ENCODE measurements at places on chromosomes 12 and 14.

DNA sequence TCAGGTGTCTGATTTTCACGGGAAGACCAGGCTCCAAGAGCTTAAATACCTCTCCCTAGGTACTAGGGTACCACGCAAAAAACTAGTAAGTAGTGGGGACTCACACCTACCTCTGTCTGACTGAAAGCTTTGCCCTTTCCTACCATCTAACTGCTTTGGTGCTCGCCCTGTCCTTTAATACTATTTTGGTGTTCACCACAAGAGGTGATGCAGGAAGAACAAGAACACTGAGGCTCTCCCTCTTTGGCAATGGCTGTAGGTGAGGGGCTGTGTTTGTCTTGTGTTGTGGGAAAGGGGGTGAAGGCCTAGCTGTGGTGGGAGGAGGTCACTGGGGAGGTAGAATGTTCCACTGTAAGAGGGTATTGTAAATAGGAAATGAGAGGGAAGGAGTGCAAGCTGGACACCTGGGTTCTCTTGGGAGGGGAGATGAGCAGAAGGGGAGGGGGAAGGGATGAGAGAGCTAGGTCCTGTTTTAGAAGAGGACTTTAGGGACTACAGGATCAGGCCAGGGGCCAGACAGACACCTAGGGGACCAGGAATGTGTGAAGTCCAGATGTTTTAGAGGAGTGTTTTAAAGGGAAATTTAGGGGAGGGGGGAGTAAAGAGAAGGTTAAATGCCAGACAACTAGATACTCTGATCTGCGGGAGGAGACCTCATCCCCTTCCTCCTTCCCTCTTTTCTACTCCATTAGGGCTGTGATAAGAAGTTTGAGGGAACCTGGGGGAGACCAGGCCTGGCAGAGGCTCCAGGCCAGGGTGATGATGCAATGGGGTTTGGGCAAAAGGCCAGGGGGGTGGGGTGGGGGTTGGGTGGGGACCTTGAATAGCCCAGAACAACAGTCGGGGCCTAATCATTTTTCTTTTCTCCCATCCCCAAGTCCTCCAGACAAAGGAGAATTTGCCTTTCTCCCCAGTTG is 2.1 kb downstream of the ITGA5 start:
- DNase-seq: no peak

- DNase-seq: no peak
Observed at GRCh38 chr12:125021096-125021495, 27.7 kb downstream of the BRI3BP start.

GRCh38 chr12:23028158-23028802 is 403.3 kb downstream of the ETNK1 start:
- no peak for DNase-seq

- no peak for DNase-seq
Observed at GRCh38 chr14:36006623-36007022, 169.9 kb downstream of the PTCSC3 start.

DNA sequence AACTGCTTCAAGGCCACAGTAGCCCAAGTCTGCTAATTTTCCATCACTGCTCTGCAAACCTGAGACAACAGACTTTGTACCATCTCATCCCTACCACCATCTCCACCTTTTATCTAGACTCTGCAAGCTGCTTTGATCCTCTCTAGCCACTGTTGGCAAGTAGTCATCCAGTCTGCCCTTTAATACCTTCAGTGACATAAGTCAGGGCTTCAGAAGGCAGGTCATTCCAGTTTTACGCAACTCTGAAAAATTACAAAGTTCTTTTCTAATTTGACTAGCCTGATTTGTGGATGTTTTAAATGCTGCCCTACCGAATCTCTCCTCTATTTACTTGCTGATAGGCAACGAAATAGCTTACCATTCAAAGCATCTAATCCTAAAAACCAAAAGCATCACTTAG is 2.8 kb downstream of the FERMT2 start:
- DNase-seq: no peak

GRCh38 chr14:60093080-60093479 is 1.4 kb downstream of the PCNX4 start:
- no peak for DNase-seq

Data from DMS53 (cell line).